ENCODE measurements at places on chromosomes 6 and 20.
A peak's percentile ranks its signal among the peaks of the same experiment; 100 is the strongest.

DNA sequence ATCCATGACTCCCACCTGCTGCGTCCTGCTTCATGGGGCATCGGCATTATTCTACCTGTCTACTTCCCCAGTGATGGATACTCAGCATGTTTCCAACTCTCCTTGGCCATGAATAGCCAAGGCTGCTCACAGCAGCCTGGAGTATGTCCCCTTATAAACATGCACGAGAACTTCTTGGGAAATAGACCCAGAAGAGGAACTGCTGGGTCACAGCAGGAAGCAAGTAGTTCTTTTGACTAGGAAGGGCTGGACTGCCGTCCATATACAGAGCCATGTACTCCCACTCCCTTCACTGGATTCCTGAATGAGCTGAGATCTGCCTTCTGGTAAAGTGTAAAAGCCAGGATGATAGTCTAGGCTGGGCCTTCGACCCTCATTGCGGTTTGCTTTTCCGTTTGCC is 106.3 kb upstream of the KCNK16 start:
- no peak for DNase-seq

GRCh38 chr6:94357381-94357980 is 938.1 kb upstream of the EPHA7 start:
- no peak for DNase-seq

- DNase-seq = no peak
Observed at GRCh38 chr6:37816599-37817375, 2.7 kb upstream of the ZFAND3 start.

DNA sequence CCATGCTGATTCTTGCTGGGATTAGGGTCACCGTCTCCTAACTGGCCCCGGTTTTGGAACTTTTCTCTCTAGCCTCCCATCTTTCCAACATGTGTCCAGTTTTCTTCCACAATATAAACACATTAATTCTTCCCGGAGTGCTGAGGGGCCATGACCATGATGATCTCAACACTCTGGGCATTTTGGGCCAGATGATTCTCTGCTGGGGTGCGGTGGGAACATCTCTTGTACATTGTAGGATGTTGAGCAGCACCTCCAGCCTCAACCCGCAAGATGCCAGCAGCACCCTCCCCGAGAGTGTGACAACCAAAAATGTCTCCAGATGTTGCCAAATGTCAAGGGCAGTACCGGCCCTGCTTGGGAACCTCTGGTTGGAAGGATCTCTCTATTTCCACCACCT is 164.8 kb downstream of the TFAP2C start:
- no peak for DNase-seq

- no peak for DNase-seq
Observed at GRCh38 chr20:35166242-35166830, 5.5 kb upstream of the PROCR start.

DNA sequence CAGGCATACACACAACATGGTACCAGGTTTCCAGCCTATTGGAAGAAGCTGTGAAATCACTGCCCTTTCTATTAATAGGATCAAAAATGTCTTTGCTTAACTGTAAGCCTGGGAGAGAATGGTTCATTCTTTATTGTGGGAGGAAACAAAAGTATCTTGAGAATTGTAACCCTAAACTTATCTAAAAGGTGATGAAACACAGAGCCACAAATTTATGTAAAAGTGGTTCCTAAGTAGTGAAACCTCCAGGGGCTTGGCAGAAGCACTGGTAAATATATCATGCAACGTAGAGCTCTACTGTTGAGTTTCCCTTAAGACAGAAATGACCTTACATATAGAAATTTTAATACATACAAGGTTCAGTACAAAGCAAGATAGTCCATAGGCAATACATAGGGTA is 17.2 kb upstream of the NOX3 start:
- DNase-seq = no peak

DNA sequence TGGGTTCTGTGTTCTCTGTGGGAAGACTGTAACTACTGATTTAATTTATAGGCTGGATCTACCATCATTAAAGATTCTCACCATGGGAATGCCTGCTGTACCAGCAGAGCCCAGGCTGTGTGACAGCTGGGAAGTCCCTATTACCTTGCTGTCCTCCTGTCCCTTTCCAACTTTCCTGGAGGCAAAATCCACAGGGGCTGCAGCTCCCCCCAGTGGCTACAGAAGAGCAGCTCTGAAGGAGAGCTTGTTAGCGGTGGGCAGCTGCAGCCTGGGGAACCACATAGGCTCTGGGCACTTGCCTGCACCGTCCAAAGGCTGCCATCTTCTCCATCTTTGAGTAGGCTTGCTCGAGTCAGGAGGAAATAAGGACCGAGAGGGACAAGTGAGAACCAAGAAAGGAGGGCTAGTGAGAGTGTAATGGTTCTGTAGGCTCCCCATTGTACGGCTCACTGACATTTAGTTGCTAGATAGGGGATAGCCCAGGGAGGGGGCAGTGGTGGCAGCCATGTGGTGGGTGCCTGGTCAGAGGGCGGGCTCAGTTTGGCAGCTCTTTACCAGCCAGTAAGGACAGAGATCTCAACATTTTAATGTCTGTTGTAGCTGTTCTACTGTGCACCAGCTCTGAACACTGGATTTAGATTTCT is 155.1 kb upstream of the MLIP start:
- DNase-seq = no peak

- no peak for DNase-seq
Observed at GRCh38 chr6:7078856-7079255, 28.9 kb upstream of the RREB1 start.

DNA sequence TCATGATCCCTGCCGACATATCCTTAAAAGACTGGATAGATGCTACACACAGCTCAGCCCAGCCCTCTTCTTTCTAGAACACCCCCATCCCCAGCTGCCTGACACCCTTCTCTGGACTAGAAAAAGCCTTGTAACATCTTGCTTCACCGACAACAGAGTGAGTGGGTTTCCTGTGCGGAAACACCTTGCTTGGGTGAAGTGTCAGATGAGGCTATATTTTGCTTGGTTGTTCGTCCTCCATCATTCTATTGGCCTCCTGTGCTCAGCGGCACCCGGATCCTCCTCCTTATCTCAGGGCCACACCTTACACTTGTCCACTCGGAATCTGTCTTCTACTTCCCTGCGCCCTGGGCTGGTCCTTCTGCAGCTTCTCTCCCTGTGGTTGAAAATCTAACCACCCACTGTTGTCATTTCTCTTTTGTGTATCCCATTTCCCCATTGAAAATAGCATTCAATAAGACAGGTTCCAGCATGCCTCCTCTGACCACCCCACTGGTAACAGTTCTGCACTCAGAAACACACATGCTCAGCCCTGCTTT is 101.3 kb upstream of the MLN start:
- DNase-seq = peak; percentile 25

DNA sequence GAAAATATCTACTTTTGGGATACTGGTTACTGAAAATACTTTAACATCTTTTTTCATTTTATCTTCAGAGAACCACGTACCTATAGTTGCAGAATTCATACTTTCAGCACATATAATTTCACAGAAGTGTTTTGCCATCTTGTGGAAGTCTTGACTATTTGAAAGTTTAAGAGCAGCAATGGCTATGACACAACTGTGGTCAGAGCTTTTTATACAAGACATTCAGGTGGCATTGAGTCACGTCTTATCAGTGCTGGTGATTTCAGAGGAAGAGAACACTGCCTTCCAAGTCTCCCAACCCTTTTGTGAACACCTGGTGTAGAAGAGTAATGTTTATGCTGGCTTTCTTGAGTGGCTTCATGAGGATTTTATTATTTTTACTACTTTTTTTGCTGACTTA is 171.6 kb downstream of the ARID1B start:
- no peak for DNase-seq

DNA sequence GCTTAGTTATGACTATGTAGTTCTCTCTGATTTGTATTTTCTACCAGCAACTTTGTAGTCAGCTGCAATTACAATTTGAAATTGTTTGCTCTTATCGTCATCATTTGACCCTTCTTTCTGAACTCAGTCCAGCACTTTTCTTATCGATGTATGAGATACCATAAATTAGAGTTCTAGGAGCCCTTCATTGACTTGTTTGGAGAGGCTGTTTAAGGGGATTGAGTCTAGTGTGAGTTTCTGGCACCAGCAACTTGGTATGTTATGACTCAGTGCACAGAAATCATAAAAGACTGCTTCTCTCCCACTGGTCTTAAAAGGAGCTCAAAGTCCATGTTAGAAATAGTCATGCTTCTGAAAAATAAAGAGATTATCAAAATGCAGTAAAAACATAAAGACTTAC is 190.3 kb downstream of the TENT5A start:
- no peak for DNase-seq

DNA sequence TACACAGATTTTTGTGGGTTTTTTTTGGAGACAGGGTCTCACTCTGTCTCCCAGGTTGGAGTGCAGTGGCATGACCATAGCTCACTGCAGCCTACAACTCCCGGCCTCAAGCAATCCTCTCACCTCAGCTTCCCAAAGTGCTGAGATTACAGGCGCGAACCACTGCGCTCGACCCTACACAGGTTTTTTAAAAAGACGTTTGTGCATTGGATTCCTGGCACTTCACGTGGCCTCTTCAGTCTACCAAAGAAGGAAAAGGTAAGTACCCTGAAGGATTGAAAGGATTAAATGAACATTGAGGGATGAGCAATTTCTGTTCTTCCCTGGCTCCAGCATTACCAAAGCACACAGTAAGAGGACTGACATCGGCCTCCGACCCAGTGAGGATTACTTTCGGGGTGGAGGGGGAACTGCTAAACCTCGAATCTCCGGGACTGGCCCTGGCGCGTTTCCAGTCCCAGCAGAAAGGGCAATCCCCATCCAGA is 556 bp upstream of the YWHAB start:
- DNase-seq = no peak

DNA sequence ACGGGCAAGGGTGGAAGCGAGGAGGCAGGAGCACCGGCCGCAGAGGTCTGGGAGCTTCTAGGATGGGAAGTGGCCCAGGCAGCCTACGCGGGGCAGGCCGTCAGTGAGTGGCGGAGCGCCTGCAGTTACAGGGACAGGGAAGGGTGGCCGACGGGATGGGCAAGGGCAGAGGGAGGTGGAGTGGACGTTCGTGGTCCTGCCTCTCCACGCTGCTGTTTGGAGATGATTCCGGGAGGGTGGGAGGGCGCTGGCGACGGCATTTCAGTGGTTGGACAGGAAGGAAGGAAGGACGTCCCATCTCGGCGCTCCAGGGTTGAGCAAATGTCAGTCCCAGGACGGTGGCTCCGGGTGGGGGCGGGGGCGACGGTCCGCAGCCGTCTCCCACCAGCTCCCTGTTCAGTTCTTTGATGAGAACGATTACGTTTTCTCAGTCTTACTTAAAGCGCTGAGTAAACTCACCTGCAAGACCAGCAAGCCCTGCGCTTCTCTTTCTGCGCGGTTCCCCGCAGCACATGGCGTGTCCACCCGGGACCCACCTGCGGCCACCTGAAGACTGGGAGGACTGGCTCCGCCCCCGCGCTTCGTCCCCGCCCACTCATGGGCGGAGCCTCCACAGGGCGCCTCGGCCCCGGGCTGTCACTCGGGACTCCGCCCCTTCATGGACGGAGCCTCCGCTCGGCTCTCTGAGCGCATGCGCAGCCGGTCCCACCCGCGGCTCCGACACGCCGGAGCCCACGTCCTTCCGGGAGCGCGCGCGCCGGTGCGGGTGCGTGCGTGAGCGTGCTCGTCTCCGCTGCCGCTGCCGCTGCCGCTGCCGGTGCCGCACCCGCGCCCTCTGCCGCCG is at the start of gene DNAJC5:
Gene DNAJC5 (plus strand): TSS at position 769 of the 844 bp plus-strand sequence. CDS start 33,220 bp downstream, outside the sequence.
- DNase-seq = peak; percentile 64

- no peak for DNase-seq
Observed at GRCh38 chr6:149224399-149224798, 93.1 kb upstream of the TAB2 start.

GRCh38 chr6:80338201-80338836 is 231.8 kb downstream of the BCKDHB start:
- no peak for DNase-seq

GRCh38 chr6:137043710-137044365 is 927 bp downstream of the IL20RA start:
- no peak for DNase-seq

Data from NCI-H187 treated with DMSO at 0.1 percent for 48 hours (cell line).